ENCODE measurements at places on chromosomes 3 and 15. TPM values are rescaled to one million over a fixed set of nuclear protein-coding genes. Genes with fewer than 3 reads are reported as not detected.

DNA sequence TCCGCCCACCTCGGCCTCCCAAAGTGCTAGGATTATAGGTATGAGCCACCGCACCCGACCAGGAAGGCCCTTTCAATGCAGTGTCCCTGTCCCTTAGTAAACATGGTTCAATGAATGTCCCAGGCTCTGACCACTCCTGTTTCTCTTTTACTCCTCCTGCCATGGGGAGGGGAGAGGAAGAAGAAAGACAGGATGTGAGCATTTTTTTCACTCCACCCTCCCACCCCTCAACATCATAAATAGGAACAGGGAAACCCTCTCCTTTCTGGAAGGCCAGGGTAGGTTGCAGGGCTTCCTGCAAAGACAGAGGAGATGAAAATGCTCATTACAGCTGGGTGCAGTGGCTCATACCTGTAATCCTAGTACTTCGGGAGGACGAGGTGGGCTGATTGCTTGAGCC lies 7.5 kb upstream of the TATDN2 start:
- H3K27me3 ChIP-seq = no peaks in the 10 kb centered on the region
- no peak overlapping the region for H3K27ac ChIP-seq
- H3K4me1 ChIP-seq = no peaks in the 10 kb centered on the region

GRCh38 chr3:143081844-143082778 lies 37.5 kb upstream of the CHST2 start:
- no peaks in the 10 kb centered on the region for H3K4me1 ChIP-seq
- H3K27me3 ChIP-seq = no peaks in the 10 kb centered on the region

DNA sequence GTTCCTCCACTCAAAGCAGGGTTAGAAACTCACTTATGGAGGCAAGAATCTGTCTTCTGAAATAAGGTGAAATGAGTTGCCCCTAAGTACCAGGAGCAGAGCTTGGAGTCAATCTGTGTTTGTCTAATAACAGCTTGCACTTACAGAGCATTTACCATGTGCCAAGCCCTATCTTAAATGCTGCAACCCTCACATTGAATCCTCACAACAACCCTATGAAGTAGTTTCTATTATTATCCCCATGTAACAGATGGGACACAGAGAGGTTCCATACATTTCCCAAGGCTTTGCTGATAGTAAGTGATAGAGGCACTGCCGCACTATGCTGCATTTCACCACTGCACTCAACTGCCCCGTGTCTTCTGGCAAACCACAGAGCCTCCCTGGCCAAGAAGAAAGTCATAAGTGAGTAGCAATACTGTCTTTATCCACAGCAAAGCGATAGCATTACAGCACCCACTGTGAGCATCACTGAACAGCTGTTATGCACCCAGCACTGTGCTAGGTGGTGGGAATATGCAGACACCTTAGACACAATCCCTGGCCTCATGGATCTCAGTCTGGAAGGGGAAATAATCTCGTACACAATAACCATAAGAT lies 141.5 kb downstream of the SSR3 start:
- H3K4me1 ChIP-seq = no peaks in the 10 kb centered on the region
- no peak for DNase-seq
- no peaks in the 10 kb centered on the region for H3K27me3 ChIP-seq
- no peaks in the 10 kb centered on the region for H3K36me3 ChIP-seq
- H3K27ac ChIP-seq = no peak overlapping the region
- H3K4me3 ChIP-seq = no peak overlapping the region

GRCh38 chr15:75864213-75865059 lies 21.2 kb downstream of the UBE2Q2 start:
- no peak overlapping the region for H3K4me3 ChIP-seq
- H3K27ac ChIP-seq = no peak overlapping the region
- H3K4me1 ChIP-seq = no peaks in the 10 kb centered on the region
- H3K36me3 ChIP-seq = no peaks in the 10 kb centered on the region
- DNase-seq = no peak
- H3K27me3 ChIP-seq = no peaks in the 10 kb centered on the region

DNA sequence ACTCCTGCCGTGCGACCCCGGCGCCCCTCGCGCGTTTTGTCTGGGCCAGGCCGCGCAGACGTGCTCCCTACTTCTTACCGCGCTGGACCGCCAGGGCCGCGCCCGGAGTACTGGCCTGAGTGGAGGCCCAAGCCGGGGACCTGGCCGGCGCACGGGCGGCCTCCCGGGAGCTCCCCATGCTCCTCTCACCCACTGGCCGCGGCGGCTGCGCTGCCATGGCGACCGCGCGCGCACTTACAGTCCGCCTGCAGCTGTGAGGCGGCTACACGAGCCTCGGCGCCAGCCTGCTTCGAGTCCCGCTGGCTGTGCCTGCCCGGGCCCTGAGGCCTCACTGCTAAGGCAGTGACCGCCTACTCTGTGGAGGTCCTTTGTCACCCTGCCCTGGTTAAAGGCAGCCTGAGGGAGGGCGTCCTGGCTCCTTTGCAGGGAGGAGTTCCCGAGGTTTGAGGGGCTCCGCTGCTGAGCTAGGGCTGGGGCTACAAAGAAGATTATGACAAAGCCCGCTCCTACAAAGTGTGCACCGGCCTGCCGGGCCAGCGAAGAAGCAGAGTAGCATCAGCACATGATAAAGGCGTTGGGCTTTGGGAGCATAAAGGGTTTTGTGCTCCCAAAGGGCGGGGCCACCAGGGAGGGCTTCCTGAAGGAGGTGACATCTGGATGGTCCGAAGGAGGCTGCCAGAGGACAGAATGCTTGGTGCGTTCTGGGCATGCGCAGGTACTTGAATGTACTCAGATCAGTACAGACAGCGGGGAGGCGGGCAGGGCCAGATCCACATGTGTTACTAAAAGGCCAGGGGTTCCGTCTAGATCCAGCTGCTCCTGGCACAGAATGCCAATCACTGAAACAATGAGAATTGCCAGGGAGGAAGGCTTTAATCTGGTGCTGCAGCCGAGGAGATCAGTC lies at the start of the genes LRRC34 and LRRIQ4:
TSS of gene LRRC34 (minus strand) at position 573 of the 904 bp plus-strand sequence. CDS start at position 217, 356 bp downstream.
TSS of gene LRRIQ4 (plus strand) at position 539 of the 904 bp plus-strand sequence. CDS start 9,052 bp downstream, outside the sequence.
- H3K4me1 ChIP-seq = peaks cover 12% of the 10 kb centered on the region
- no peaks in the 10 kb centered on the region for H3K27me3 ChIP-seq
- H3K27ac ChIP-seq = peak within 1 kb of the TSS; percentile 77
- no peaks in the 10 kb centered on the region for H3K36me3 ChIP-seq

- H3K36me3 ChIP-seq = no peaks in the 10 kb centered on the region
- H3K27me3 ChIP-seq = no peaks in the 10 kb centered on the region
- no peak overlapping the region for H3K27ac ChIP-seq
- no peak overlapping the region for H3K4me3 ChIP-seq
- H3K4me1 ChIP-seq = no peaks in the 10 kb centered on the region
Observed at GRCh38 chr3:126731044-126731443, 27.0 kb downstream of the CHCHD6 start.

- no peaks in the 10 kb centered on the region for H3K36me3 ChIP-seq
- no peaks in the 10 kb centered on the region for H3K27me3 ChIP-seq
- H3K4me1 ChIP-seq = no peaks in the 10 kb centered on the region
- H3K27ac ChIP-seq = no peak overlapping the region
Observed at GRCh38 chr3:21734746-21735145, 16.3 kb downstream of the ZNF385D start.

DNA sequence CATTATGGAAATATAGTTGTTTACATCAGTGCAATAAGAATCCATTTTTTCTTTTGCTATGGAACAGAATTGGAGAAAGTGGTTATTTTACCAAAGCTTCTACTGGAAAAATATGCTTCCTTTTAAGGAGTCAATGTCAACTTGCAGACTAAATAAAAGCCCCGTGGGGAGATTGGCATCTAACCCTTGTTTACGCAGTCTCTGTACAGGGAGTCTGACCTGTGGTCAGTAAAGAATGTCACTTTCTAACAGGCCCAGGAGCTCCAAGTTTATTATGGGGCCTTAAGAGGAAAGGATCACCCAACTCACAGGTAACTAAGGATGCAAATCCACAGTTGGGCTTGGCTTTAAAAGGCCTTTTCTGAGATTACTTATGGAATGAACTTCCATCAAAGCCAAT lies 1751.2 kb downstream of the SI start:
- no peak overlapping the region for H3K27ac ChIP-seq
- DNase-seq = no peak
- H3K4me1 ChIP-seq = no peaks in the 10 kb centered on the region
- H3K36me3 ChIP-seq = no peaks in the 10 kb centered on the region
- H3K27me3 ChIP-seq = no peaks in the 10 kb centered on the region

DNA sequence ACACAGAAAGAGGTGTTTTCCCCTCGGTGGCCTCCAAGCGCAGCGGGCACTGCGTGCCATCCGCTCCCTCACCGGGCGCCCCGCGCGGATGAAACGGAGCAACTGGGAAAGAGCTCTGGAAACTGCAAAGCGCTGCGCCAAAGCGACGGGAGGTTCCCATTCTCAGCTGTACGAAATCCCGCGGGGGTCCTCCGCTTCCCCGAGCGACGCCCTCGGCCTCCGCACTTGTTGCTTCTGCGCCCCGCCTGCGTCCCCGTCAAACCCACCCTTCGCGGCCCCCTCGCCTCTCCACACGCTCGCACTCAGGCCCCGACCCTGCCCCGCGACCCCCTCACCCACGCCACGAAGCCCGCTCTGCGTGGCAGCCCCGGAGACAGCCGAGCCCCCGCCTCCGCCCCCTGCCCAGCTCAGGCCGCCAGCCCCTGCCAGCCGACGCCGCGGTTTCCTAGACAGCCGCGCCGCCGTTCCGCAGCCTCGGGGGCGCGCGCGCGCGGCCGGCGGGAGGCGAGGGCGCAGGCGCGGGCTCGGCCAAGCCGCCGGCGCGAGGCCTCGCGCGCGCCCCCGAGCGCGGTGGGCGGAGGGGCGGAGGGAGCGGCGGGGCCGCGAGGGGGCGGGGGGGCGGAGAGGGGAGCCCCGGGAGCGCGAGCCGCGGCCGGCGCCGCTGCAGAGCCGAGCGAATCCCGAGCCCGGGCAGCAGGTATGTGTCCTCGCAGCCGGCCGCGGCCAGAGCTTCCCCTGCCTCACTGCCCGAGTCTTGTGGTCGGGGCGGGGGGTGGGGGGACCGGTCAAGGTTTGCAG lies at the start of gene TMEM266:
TSS of gene TMEM266 (plus strand) at position 666 of the 798 bp plus-strand sequence. CDS start 74,279 bp downstream, outside the sequence.
- H3K27ac ChIP-seq = no peak within 1 kb of the TSS
- peaks cover 19% of the 10 kb centered on the region for H3K4me1 ChIP-seq
- H3K27me3 ChIP-seq = peaks cover 82% of the 10 kb centered on the region
- DNase-seq = peak; percentile 15
- peak within 1 kb of the TSS; percentile 61 for H3K4me3 ChIP-seq
- no peaks in the 10 kb centered on the region for H3K36me3 ChIP-seq

DNA sequence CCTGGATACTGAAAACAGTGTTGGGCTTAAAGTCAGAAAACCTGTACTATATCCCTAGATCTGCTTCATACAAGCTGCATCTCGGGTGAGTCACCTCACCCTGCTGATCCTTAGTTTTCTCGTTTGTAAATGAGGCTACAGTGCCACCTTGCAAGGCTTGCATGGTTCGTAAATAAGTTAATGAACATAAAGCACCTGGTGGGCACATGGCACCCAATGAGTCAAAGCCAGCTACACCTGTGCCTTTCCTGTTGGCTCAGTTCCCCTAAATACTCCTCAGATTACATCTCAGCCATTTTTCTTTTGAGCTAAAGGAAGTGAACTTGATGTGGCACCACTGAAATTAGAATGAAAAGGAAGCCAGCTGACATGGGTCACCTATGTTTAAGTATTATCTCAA lies 26.5 kb downstream of the RTP1 start:
- H3K36me3 ChIP-seq = no peaks in the 10 kb centered on the region
- no peak for DNase-seq
- no peaks in the 10 kb centered on the region for H3K27me3 ChIP-seq
- no peaks in the 10 kb centered on the region for H3K4me1 ChIP-seq
- H3K27ac ChIP-seq = no peak overlapping the region

GRCh38 chr3:20458994-20459716 lies 273.1 kb upstream of the SGO1 start:
- no peak overlapping the region for H3K4me3 ChIP-seq
- no peaks in the 10 kb centered on the region for H3K4me1 ChIP-seq
- DNase-seq = no peak
- no peaks in the 10 kb centered on the region for H3K36me3 ChIP-seq

GRCh38 chr3:116165135-116165534 lies 280.2 kb downstream of the LSAMP start:
- H3K27ac ChIP-seq = no peak overlapping the region
- no peak for DNase-seq
- no peaks in the 10 kb centered on the region for H3K27me3 ChIP-seq
- no peak overlapping the region for H3K4me3 ChIP-seq
- H3K4me1 ChIP-seq = no peaks in the 10 kb centered on the region

DNA sequence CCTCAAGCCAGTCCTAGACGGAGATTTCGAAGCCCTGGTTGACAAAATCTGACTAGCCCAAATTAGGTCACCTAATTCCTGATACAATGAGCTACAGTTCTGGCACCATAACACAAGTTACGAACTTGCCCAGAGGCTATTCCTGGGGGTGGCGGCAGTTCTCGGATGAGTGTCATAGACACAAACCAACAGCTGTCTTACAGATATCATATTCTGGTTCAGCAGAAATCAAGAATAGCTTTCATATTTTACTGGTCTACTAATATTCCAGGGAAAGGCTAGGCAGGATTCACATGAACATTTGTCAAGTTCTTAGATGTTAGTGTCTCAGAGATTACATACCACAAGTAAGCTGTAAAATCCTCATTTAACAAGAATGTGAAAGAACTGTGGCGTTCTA lies 8.8 kb downstream of the ANAPC13 start:
- no peak for DNase-seq
- H3K27ac ChIP-seq = peak overlapping the region; percentile 5
- H3K4me3 ChIP-seq = no peak overlapping the region
- no peaks in the 10 kb centered on the region for H3K4me1 ChIP-seq

- H3K27ac ChIP-seq = no peak overlapping the region
- no peak for DNase-seq
- H3K36me3 ChIP-seq = no peaks in the 10 kb centered on the region
- H3K4me1 ChIP-seq = peaks cover 3% of the 10 kb centered on the region
- no peaks in the 10 kb centered on the region for H3K27me3 ChIP-seq
Observed at GRCh38 chr3:106206146-106206545, 337.3 kb upstream of the CBLB start.

GRCh38 chr3:127131424-127132170 lies 61.3 kb upstream of the PRR23E start:
- H3K27ac ChIP-seq = no peak overlapping the region
- no peaks in the 10 kb centered on the region for H3K36me3 ChIP-seq
- no peak overlapping the region for H3K4me3 ChIP-seq
- H3K4me1 ChIP-seq = peaks cover 4% of the 10 kb centered on the region
- no peak for DNase-seq
- H3K27me3 ChIP-seq = peaks cover 38% of the 10 kb centered on the region

- H3K27ac ChIP-seq = no peak overlapping the region
- no peak for DNase-seq
- H3K36me3 ChIP-seq = no peaks in the 10 kb centered on the region
- peaks cover 9% of the 10 kb centered on the region for H3K4me1 ChIP-seq
- no peak overlapping the region for H3K4me3 ChIP-seq
Observed at GRCh38 chr15:77538027-77538451, 94.7 kb downstream of the LINGO1 start.

Gene TFG
- total RNA-seq = 118 TPM

Gene RTP1
- total RNA-seq = not detected

Gene TNFAIP8L3
- 35.5 TPM for total RNA-seq

Gene SCN11A
- total RNA-seq = 0.40 TPM

Gene CSTA
- total RNA-seq = not detected

Gene GASK1A
- total RNA-seq = 0.75 TPM

Gene GRIP2
- total RNA-seq = 0.27 TPM

Gene GP9
- not detected for total RNA-seq

Gene XCR1
- total RNA-seq = 0.32 TPM

Gene CHRNA5
- total RNA-seq = 0.48 TPM

Gene CLEC3B
- total RNA-seq = 70.7 TPM

Measured in transverse colon (tissue), 4 donors.